ENCODE measurements at places on chromosomes 5 and 9.

GRCh38 chr5:121218086-121218485 is 633.6 kb upstream of the FTMT start:
- DNase-seq: no peak

DNA sequence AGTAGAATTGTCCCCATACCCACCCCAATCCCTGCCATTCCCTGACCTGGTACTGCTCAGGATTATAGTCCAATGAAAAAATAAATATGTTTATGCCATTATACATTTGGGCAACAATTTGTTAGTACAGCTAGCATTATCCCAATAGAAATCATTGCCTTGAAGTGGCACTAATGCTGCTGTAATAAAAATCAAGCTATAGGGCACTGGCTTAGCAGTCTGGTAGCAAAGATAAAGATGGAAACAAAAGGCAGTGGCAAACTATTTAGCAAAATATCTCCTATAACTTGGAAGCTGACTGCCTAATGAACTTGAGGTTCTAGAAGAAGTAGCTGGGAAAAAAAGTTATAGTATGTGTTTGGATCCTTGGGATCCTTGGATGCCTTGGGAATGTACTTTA is 2.2 kb upstream of the TOPORS start:
- DNase-seq: no peak

DNA sequence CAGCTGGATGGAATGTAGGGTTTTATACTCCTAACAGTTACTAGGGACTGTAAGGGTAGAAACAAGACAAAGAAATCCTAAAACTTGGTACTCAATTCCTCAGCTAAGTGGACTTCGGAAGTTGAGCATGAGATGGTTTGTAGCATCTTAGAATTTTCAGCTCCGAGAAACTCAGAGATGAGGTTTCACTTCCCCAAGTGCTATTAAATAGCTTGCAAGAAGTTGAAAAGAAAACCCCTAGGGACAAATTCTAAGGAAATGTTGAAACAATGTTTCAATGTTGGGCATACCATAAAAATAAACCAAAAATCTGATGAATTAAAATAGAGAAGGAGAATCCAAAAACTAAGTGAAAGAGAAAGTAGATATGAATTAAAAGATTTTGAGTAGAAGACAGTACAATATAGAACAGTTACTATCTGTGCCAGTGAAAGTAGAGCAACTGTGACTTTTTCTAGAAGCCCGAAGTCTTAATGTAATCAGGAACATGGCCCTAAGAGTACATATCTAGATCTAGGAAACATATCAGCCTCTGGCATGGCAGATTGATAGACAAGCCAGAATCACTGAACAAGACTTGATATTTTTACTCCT is 308.6 kb upstream of the RGMB start:
- no peak for DNase-seq

DNA sequence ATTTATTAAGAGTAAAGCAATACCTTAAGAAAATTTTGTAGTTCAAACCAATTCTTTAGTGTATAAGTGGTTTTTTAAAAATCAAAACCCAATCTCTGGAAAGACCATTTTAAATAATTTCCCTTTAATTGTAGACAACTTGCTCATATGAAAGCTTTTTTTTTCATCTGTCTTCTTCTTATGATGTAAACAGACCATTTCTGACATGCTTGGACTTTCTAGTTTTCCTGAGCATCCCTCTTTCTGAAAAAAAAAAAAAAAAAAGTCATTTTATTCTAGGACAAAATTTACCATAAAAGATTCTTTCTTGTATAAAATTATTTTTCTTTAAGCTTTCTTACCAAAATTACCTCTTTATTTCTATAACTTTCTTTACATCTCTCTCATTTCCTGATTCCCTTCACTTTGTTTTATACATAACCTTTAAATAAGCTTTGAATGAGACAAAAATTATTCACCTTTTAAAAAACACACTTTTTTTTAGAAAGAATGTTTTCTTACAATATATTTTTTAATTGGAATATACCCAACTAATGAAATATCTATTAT is 67.5 kb downstream of the COL15A1 start:
- no peak for DNase-seq

DNA sequence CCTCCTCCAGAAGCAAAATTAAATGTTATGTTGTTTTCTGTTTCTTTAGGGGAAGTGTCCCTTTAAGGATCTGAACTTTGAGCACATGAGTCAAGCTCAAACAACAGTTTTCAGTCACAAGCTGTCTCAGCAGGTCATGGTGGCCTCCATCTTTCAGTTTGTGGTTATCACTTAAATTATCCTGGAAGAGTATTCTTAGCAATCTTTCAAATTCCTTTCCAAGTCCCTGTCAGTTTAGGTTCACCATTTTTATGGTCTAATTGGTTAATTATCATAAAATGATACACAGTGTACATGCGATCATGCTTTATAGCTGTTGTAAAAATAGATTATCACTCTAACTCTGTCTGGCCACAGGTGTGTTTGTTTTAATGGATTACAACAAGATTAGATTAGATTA is 43.1 kb upstream of the SELENOP start:
- no peak for DNase-seq

GRCh38 chr5:59005934-59006701 is 423.2 kb downstream of the RAB3C start:
- DNase-seq: no peak

- no peak for DNase-seq
These were observed 48.7 kb upstream of the ZNF366 start for GRCh38 chr5:72555871-72556270.

DNA sequence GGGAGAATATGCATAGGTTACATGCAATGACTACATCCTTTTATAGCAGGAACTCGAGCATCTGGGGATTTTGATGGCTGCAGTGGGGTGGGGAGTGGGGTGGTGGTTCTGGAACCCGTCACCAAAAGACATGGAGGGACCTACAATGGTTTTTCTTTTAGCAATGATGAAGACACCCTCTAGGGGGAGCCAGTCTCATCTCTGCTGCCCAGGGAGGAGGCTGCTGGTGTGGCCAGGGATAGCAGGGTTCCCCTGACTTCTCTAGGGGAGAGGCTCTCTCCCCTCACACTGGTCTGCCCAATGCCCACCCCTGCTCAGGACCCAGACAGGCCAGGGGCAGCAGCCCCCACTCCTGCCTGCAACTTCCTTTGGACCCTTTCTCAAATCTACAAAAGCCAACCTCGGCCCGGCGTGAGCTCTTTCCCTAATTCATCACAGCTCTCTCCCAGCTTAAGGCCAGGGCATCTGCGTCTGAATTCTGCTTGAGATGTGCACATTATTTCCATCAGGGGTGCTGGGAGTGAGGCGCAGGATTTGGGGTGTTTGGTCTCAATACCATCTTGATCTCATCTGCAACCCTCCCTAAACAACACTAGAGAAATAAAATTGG is 73.6 kb upstream of the RETREG1 start:
- no peak for DNase-seq
